Stimulated activated CD8-positive, alpha-beta memory T cell treated with anti-CD3 and anti-CD28 coated beads, Interleukin-7, amount 100 ng/mL, for 1 hour (primary cell): ENCODE measurements at places on chromosomes 13 and 19.

GRCh38 chr13:34411894-34412293 is 530.2 kb upstream of the NBEA start:
- DNase-seq: no peak

- no peak for DNase-seq
Observed at GRCh38 chr19:28034936-28035335, 1178.0 kb downstream of the UQCRFS1 start.

DNA sequence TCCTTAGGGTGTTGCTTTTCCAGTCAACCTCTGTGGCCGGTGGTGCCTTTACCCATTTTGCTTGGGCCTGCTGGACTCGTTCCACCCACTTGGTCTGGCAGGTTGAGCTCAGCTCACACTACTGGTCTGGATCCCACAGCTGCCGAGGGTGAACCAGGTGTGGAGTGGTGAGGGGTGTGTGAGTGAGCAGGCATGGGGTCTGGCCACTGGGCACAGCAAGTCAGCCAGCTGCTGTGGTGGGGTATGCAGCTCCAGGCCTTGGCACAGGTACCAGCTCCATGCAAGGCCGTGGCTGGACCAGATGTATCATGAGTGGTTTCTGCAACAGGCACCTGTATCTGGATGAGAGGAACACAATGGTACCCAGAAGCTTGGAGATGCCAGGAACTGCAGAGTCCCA is 277.6 kb upstream of the KLHL1 start:
- DNase-seq: no peak

GRCh38 chr19:53872762-53873161 is 5.1 kb downstream of the MYADM start:
- DNase-seq: no peak

GRCh38 chr13:27161980-27162379 is 9.6 kb downstream of the USP12 start:
- DNase-seq: no peak

DNA sequence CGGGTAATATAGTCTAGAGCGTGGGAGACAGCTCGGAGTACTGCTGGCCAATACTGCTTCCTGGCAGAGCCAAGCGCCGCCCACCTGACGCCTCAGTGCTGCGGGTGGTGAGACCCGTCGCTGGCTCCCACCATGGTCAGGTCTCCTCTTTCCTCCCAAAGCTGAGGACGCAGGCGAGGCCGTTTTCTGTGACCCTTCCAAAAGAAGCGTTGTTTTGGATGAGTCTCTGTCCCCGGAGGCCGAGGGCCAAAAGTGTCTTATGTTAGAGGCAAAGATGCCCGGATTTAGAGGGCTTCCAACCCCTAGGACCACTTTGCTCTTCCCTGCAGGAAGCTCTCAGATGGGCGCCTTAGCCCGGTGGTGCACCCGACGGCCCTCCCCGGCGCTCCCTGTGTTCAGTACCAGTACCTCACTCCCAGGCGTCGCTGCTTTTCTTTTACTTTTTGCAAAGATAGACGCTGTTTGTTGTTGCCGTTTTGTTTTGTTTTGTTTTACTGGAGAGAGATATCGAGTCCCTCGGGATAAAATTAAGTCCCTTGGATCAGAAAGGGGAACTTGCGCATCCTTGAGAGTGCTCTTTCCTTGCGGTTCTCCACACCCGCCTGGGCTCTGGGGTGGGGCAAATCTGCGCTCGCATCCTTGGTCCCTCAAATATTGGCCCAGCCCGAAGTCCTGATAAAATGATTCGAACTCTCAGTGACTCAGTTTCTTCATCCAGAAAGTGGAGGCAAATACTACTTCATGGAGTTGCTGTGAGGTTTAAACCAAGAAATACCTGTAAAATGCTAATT is 7.0 kb downstream of the PDX1 start:
- DNase-seq: no peak

GRCh38 chr13:20191311-20192157 is 1.2 kb downstream of the GJB2 start:
- DNase-seq: no peak

GRCh38 chr13:26200811-26201210 is 21.3 kb downstream of the RNF6 start:
- no peak for DNase-seq

GRCh38 chr19:50199259-50199555 is 4.2 kb upstream of the MYH14 start:
- no peak for DNase-seq

DNA sequence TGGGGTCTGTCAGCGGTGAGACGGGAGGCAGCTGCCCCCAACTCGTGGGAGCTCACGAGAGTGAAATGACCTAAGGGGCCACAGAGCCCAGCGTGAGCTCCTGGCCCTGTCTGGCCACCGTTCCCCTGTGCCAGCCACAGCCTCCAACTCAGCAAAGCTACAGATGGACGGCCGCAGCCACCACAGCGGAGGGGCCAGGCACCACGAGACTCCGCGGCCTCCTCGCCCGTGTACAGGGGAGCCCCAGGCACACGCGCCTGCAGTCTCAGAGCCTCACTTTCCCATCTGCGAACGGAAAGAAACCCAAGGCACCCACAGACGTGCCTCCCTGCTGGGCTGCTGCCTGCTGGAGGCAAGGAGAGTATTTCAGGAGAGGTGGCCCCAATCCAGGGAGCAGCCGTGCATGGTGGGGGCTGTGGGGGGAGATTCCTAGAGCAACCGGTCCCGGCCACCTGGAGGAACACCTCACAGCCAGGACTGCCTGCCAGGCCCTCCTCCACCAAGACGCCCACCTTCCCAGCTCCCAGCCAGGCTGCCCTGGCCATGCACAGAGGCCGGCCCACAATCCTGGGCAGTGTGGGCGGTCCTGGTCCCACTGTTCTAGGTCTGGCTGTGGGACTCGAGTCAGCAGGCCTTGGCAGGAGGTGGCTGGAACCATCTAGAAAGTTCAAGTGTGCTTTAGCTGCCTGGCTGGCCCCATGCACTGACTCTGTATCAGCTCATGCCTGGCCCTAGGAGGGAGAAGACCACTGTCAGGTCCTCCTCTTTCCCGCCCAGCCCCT is 1.9 kb downstream of the MKNK2 start:
- no peak for DNase-seq

GRCh38 chr19:39389631-39390414 is 1.1 kb downstream of the PAF1 start:
- no peak for DNase-seq

- DNase-seq: no peak
Observed at GRCh38 chr13:41463838-41464602, 6.7 kb downstream of the RGCC start.

GRCh38 chr19:42495663-42496062 is 32.6 kb downstream of the CEACAM1 start:
- no peak for DNase-seq

DNA sequence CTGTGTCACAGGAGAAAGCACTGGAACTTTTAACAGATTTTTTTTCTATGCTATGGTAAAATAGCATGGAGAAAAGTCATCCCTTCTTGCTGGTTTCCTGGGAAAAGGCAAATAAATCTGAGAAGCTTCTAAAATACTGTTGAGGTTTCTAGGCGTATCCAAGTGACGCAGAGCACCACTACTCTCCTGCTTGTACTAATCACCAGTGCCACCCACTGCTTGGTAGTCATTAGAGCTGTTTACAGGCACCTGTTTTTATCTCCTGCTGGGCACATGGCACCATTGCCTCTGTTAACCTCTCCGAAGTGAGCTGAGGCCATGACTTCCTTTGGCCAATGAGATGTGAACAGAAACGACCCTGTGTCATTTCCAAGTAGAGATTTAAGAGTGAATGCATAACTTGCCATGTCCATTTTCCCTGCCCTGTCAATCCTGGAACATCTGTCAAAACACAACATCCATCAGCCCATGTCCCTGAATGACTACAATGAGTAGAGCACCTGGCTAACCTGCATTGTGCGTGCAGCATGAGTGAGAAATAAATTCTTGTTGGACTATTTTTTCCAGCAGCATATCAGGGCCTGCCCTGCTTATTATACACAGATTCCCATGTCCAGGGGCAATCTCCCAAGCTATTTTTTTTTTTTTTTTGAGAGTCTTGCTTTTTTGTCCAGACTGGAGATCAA is 17.3 kb upstream of the OXGR1 start:
- no peak for DNase-seq

GRCh38 chr13:75398072-75398471 is 83.9 kb downstream of the TBC1D4 start:
- no peak for DNase-seq

GRCh38 chr19:19747357-19748220 is 14.7 kb upstream of the ZNF14 start:
- no peak for DNase-seq

DNA sequence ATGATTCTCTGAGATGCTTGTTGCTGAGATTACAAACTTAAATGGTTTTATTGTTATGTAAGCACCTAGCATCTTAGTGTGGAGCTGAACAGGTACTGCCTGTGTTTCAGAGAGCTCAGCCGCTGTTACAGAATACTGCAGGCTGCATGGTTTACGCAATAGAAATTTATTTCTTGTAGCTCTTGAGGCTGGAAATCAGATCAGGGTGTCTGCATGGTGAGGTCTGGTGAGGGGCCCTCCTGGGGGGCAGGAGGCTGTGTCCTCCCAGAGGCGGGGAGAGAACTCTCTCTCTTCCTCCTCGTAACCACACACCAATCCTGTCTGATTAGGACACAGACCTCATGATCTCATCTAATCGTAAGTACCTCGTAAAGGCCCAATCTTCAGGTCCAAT is 13.1 kb downstream of the ATP11A start:
- DNase-seq: no peak

GRCh38 chr19:56126983-56127780 is 6.1 kb upstream of the ZNF787 start:
- no peak for DNase-seq

DNA sequence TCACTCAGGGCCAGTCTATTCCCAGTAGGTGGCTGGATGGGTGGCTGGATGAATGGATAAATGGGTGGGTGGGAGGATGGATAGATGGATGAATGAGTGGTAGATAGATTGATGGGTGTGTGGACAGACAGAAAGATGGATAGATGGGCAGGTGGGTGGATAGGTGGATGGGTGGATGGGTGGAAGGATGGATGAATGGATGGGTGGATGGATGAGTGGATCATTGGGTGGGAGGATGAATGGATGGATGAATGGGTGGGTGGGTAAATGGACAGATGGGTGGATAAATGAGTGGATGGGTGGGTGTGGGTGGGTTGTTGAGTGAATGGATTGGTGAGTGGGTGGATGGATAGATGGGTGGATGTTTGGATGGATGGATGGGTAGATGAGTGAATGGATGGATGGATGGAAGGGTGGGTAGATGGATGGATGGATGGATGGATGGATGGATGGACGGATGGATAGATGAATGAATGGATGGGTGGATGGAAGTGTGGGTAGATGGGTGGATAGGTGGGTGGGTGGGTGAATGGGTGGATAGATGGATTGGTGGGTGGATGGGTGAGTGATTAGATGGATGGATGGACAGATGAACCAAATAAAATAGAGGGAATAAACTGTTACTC is 27.1 kb upstream of the CCNE1 start:
- DNase-seq: no peak

DNA sequence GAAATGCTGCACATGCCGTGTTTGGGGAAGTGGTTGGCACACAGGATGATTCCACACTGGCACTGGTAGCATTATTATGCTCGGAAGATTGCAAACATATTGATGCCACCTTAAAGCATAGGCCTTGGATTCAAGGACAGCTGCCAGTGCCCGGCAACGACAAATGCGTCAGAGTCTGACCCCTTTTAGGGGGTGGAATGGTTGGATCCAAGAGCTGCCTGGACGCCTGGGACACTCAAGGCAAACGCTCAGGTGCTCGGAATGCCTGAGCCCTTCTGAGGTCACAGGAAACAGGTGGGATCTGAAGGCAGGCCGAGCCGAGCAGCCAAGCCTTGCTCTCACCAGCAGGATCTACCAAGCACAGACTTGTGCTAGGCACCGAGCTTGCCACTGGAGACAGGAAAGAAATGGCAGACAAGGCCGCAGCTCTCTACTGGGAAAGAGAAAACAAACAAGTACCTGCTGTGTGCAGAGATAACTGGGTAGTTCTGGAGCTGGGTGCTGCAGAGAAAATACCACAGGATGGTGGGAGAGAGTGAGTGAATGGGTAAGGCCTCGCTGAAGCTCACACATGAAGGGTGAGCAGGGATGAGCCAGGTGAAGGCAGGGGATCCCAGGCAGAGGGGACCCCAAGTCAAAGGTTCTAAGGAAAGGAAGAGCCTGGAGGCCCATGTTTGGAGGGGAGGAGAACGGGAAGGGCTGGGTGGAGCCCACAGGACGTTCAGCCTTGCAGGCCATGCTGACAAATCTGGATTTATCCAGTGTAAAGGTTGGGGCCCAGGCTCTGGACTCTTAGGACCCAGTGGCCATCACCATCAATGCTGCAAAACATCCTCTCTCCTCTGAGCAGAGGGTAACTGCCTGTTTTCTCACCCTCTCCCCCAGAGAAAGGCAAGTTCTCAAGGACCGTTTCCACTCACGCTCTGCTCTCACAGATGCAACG is 9.2 kb downstream of the RANBP3 start:
- DNase-seq: no peak

- no peak for DNase-seq
Observed at GRCh38 chr19:33407716-33408115, 34.2 kb downstream of the CEBPG start.
